Stimulated activated CD8-positive, alpha-beta memory T cell treated with anti-CD3 and anti-CD28 coated beads, Interleukin-2, amount 100 ng/mL, for 1 hour (primary cell): ENCODE measurements at places on chromosomes 4 and X.

DNA sequence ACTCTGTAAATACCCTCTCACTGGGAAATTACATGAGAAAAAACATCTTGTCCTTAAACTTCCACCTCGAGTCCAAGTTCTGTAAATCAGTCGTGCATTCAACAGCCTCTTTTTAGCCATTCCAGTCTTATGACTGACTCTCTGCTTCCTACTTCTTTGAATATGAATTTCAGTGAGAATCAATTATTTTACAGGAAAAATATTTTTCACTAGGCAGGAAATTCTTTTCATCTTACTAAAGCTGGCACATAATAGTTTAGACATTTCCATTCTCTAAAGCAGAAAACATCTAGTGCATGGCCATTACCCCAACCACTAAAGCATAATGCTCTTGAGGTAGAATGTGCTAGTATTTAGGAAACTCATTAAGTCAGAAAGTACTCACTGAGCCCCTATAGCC lies 565.7 kb upstream of the FAT1 start:
- DNase-seq = no peak

GRCh38 chr4:53055274-53055673 lies 193.2 kb downstream of the RASL11B start:
- DNase-seq = no peak

DNA sequence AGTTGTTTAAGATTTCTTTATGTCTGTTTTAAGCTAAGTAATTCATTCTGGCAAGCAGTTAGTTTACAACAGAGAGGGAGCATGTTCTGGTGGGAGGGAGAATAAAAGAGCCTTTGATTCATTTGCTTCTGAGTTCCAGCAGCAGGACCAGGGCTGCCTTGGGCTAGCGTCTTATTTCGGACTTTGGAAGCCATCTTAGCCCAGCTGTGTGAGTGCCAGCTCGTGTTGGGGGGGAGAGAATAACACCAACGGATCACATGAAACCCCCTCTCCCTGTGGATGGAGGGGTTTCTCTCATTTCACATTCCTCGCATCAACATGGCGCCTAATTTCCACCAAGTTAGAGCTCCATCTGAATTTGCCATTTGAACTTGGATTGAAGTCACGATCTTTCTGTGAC lies 7.4 kb downstream of the GAB1 start:
- no peak for DNase-seq

GRCh38 chr4:134465417-134465816 lies 263.8 kb upstream of the PABPC4L start:
- no peak for DNase-seq

GRCh38 chrX:132875650-132876522 lies 82.5 kb downstream of the HS6ST2 start:
- DNase-seq = no peak

- DNase-seq = no peak
These were observed 184.0 kb downstream of the UGT8 start for GRCh38 chr4:114782415-114783214.

- DNase-seq = no peak
These were observed 162.5 kb upstream of the TBL1X start for GRCh38 chrX:9302381-9302780.

GRCh38 chrX:150257353-150258175 lies 105.6 kb upstream of the MAMLD1 start:
- no peak for DNase-seq

DNA sequence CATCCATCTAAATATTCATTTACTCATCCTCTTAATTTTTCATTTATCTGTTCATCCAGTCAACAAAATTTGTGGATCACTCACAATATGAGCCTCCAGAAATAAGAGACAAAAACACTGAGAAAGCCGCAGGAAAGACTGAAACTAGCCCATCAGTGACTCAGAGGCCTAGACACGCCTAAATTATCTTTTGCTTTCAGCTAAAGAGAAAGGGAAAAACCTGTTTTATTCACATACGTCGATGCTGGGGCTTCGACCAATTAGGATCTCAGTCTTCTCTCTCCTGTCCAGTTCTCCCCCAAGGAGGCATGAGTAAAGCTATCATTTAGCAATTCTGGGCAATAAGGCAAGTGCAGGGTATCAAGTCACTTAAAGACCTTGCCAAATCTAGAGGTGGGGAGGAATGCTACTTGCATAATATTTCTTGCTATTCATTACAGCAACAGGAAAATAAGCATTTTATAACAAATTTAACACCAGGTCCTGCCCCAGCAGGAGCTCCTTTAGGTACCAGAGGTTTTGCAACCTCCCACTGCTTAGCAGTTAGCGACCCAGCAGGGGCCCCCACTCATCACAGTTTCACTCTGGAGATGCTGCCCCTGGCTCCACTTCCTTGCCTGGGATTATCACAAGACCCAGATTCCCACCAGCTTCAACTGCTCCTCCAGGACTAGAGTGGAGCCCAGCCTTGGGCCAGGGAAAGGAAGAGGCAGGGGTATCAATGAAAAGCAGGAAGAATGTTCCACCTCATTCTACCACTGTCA lies 30.1 kb upstream of the TMEM154 start:
- no peak for DNase-seq

- no peak for DNase-seq
These were observed 29.8 kb downstream of the PAGE2 start for GRCh38 chrX:55118574-55118973.

- DNase-seq = no peak
These were observed 68.2 kb downstream of the HHIP start for GRCh38 chr4:144714166-144714565.

DNA sequence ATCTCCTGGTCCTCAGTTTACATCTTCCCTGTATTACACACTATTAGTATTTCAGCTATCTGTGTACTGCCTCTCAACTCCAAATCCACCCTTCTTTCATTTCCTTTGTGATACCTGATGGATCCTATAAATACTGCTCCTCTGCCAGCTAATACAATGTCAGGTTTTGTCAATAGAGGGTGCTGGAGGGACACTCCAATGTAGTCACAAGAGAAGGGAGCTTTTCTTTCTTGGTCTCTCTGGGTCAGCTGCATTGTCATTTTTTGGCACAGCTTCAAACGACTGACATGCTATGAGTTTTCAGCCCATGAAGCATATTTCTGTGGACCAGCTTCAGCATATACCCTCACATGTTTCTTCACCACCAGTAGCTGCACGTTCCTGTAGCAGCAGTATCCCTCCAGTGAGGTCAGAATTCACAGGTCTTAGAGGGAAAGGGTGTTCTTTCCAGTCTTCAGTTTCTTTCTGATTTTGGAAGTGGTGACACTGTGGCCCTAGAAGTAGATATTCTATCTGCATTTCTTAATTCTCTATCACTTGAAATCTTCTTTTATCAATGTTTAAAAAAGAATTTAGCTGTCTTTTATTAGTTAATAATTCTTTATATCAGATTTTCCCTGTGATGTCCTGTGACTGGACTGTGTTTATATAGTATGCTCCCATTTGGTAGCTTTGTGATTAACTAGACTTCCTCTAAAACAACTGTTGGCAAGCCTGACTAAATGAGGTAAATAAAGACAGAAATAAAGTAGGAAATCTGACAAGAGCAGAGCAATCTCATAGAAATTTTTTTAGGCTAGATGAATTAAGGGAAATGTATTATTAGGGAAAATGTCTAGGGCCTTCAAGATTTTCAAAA lies 60.6 kb downstream of the GABRA2 start:
- no peak for DNase-seq

DNA sequence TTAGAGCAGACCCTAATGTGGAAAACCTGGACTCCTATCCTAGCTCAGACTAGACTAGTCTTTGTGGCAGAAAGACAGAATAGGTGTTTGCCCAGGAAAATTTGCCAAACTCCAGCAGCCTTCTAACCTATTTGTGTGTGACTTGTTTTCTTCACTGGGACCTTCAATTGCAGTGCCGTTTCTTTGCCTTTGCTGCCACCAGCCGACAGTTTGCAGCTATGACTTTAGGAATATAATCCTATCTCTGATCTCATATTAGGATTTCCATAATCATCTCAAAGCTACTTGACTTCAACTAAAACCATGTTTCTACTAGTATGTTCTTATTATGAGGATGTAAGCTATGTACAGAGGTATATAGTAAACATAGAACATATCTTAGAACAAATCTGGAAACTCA lies 60.2 kb upstream of the PGAM4 start:
- no peak for DNase-seq

DNA sequence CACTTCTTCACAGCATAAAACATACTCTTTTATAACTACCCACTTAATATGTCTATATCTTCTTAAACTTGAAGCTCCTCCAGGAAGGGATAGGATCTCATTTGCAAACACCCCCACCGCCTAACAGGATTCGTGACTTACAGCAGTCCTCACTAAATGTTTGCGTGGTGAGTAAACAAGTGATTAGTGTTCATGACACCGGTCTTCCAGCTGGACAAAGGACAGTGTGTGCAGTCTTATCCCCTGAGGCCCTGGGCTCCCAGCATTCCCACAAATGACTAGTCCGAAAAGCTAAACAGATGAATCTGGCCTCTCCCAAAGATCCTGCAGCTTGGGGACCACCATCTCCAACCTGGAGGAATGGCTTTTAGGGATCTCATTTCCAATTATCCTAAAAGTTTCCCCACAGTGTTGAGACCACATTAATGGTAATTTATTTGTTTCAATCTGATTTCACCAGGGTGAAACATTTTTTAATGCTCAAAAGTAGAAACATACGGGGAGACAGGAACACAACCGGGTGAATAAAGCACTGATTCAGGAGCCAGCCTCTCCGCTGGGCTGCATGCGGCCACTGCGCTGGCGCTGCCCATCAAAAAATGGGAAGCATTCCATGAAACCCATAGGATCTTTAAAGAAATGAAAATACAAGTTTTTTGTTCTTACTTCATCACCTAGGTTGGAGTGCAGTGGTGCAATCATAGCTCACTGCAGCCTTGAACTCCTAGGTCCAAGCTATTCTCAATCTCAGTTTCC lies 69.2 kb downstream of the HADH start:
- no peak for DNase-seq

DNA sequence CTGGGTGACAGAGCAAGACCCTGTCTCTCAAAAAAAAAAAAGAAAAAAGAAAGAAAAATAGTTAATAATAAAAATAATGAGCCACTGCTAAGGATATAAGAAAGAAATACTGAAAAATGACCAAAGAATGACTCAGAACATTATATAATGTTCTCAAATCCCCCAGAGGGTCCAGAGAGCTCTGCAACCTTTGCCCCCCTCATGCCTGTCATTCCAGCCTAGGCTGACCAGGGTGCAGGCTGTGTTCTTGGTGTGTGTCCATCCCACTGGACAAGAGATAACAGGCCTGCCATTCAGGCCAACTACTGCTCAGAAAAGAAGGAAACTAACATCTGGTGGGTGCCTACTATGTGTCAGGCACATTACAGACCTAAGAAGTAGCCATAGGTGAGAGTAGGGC lies 72.7 kb upstream of the EDNRA start:
- DNase-seq = no peak

DNA sequence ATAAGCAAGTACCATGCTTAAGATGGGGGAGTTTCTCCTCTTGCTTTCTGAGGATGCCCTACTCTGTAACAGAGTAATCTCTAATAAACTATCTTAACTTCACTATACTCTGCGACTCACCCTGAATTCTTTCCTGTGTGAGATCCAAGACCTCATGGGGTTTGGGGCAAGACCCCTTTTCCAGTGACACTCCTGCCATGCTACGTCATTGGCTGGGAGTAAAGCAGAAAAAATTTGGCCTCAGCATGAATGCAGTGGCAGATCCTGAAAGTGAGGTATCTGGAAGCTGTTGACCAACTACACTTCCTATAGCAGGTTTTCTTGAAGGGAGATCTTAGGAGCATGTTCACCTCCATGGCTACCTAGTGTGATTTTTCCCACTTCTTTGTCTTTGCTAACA lies 109.1 kb upstream of the MED14 start:
- DNase-seq = no peak

DNA sequence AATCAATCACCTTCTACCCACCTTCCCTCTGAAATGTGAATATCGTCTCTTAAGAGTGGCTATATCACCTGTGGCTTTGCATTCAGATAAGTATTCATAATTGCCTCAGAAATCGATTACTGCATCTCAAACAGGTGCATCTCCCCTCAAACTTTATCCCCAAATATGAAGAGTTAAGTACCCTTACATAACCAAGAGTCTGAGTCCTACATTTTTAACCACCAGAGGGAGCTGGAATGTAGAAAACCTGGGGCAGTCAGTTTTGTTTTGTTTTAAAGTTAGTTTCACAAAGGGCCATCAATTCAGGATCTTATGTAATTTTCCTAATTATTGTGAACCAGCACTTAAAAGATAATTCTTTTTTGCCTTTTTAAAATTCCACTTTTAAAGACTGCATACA lies 5.7 kb downstream of the TCEANC start:
- no peak for DNase-seq

GRCh38 chr4:152524427-152524826 lies 11.5 kb downstream of the FBXW7 start:
- DNase-seq = no peak

GRCh38 chr4:167109859-167110258 lies 124.4 kb downstream of the SPOCK3 start:
- no peak for DNase-seq

- no peak for DNase-seq
These were observed 1272.1 kb downstream of the ARAP2 start for GRCh38 chr4:34972189-34972588.

- no peak for DNase-seq
These were observed 31.8 kb downstream of the CHIC2 start for GRCh38 chr4:54032558-54033135.

DNA sequence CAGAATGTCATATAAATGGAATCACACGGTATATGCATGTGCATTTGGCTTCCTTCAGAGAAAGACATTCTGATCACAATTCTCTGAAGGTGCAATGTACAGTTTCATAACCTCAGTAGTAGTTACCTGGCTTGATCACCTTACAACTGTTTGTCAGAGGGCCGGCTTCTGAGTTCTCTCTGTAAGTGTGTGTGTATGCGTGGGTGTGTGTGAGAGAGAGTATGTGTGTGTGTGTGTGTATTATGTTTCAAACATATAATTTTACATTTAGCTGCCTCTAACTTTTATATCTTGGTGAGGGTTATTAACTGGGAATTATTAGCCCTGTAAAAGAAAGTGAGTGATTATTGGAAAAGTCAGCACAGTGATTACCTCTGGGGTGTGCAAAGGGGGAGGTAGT lies 8.0 kb upstream of the LOC101059915 start:
- DNase-seq = no peak

DNA sequence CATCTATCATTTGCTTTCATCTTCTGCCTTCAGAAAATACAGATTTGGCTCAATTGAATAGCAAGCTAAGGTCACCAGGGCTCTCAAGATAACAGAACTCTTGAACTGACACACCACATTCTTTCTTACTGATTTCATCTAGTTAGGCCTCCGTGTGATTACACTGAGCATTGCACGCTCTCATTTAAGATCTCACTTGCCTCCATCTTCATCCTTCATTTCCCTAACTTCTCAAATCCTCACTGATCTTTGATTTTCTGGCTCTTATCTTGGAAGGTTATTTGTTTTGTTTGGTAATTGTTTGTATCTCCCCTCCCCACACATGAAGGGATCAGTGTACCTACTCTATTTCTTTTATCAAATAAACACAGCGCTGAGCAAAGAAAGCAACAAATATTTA lies 47.7 kb downstream of the MANBA start:
- DNase-seq = no peak
